Fibroblast of the aortic adventitia (primary cell): ENCODE measurements at places on chromosomes 2 and 18. TPM values are rescaled to one million over a fixed set of nuclear protein-coding genes. Genes with fewer than 3 reads are reported as not detected.

The PARD6G gene
- 0.54 and 2.5 TPM in 2 replicates for total RNA-seq

The OTOS gene
- total RNA-seq: not detected in 2 replicates

The SCN3A gene
- total RNA-seq: 3.1 and 102 TPM in 2 replicates

The TMEM247 gene
- total RNA-seq: not detected in 2 replicates

The DPYSL5 gene
- total RNA-seq: not detected in 2 replicates

The INHBB gene
- not detected in 2 replicates for total RNA-seq

The PTH2R gene
- 0.33 TPM in 1 of 2 replicates, not detected in the other for total RNA-seq

The GPATCH11 gene
- 8.5 and 14.0 TPM in 2 replicates for total RNA-seq

The ICA1L gene
- total RNA-seq: 8.9 TPM in 2 replicates

The MYOM1 gene
- 0.90 and 7.5 TPM in 2 replicates for total RNA-seq

The ZNF385B gene
- total RNA-seq: 4.8 TPM in 1 of 2 replicates, not detected in the other

The NIF3L1 gene
- total RNA-seq: 8.4 and 38.5 TPM in 2 replicates

The MAPK4 gene
- total RNA-seq: under 0.01 TPM in 1 of 2 replicates, not detected in the other

The THAP4 gene
- 26.4 and 27.0 TPM in 2 replicates for total RNA-seq

The NEUROD1 gene
- not detected in 2 replicates for total RNA-seq

The TLX2 gene
- not detected in 2 replicates for total RNA-seq

The SH2D6 gene
- total RNA-seq: 0.27 TPM in 1 of 2 replicates, not detected in the other

The MAB21L4 gene
- not detected in 2 replicates for total RNA-seq

The ATL2 gene
- 44.2 and 125 TPM in 2 replicates for total RNA-seq

The TBR1 gene
- not detected in 2 replicates for total RNA-seq

The RGPD8 gene
- 16.4 and 22.1 TPM in 2 replicates for total RNA-seq

The GALR1 gene
- total RNA-seq: under 0.01 TPM in 1 of 2 replicates, not detected in the other

The UNC50 gene
- 42.8 and 49.6 TPM in 2 replicates for total RNA-seq

The LRRC30 gene
- total RNA-seq: not detected in 2 replicates

The SNTG2 gene
- 0.09 TPM in 1 of 2 replicates, not detected in the other for total RNA-seq

The NPC1 gene
- total RNA-seq: 27.6 and 51.3 TPM in 2 replicates

The CRYGC gene
- not detected in 2 replicates for total RNA-seq

The CYBRD1 gene
- 412 and 741 TPM in 2 replicates for total RNA-seq

The GCC2 gene
- 42.8 and 50.0 TPM in 2 replicates for total RNA-seq

The PIK3C3 gene
- 51.2 and 157 TPM in 2 replicates for total RNA-seq

The UGT1A3 gene
- not detected in 2 replicates for total RNA-seq

The IDH1 gene
- total RNA-seq: 196 and 291 TPM in 2 replicates

The HTR2B gene
- total RNA-seq: 17.4 and 33.0 TPM in 2 replicates

The ZAP70 gene
- 0.25 TPM in 1 of 2 replicates, not detected in the other for total RNA-seq

The DPY30 gene
- total RNA-seq: 43.6 and 77.6 TPM in 2 replicates

The NEMP2 gene
- 8.1 and 11.7 TPM in 2 replicates for total RNA-seq

The EGR4 gene
- total RNA-seq: not detected in 2 replicates

The ABCB11 gene
- not detected in 2 replicates for total RNA-seq

The RNU2-63P gene
- not detected in 2 replicates for total RNA-seq

The IL1R2 gene
- total RNA-seq: 0.57 and 0.81 TPM in 2 replicates

The GRB14 gene
- total RNA-seq: 6.1 and 6.9 TPM in 2 replicates

The CDK15 gene
- 4.5 and 7.0 TPM in 2 replicates for total RNA-seq

The NYAP2 gene
- total RNA-seq: not detected in 2 replicates

The CYP1B1 gene
- total RNA-seq: 146 and 199 TPM in 2 replicates

The MAP3K19 gene
- total RNA-seq: not detected in 2 replicates

The TMEFF2 gene
- total RNA-seq: 4.7 and 9.4 TPM in 2 replicates

The ABCG8 gene
- not detected in 2 replicates for total RNA-seq
